Psoas muscle (tissue), 8 donors: ENCODE measurements at places on chromosomes 12 and 14. TPM values are rescaled to one million over a fixed set of nuclear protein-coding genes. Genes with fewer than 3 reads are reported as not detected.

Gene PMCH
- polyA plus RNA-seq, result not detected

Gene ATF7IP
- 5.8 TPM for polyA plus RNA-seq

Gene CLEC2A
- polyA plus RNA-seq, result not detected

GRCh38 chr12:19695244-19696098, 256.2 kb downstream of the AEBP2 start:
- DNase-seq, result no peak

GRCh38 chr14:71863049-71863448, 69.2 kb upstream of the RGS6 start:
- DNase-seq, result no peak

DNA sequence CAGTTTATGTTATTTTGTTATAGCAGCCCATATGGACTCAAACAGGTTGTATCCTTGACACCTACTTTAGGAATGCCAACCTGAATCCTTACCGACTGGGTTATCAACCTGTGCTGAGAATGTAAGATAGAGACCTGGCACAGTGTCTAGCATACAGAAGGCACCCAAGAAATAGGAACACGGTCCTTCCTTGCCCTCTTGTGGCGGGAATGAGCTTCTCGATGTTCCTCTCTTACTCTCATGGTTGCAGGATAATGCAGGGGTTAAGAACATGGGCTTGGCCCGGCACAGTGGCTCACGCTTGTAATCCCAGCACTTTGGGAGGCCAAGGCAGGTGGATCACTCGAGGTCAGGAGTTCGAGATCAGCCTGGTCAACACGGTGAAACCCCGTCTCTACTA, 6.5 kb downstream of the C12orf43 start:
- no peak for DNase-seq

GRCh38 chr14:95876761-95877538, at the start of gene TUNAR:
TUNAR (plus strand) TSS chr14:95876832.
- DNase-seq, result no peak

- DNase-seq, result no peak
These were observed 57.1 kb downstream of the PLBD1 start for GRCh38 chr12:14510574-14510973.

- DNase-seq, result no peak
These were observed 9.0 kb downstream of the GPR84 start for GRCh38 chr12:54355104-54355815.

DNA sequence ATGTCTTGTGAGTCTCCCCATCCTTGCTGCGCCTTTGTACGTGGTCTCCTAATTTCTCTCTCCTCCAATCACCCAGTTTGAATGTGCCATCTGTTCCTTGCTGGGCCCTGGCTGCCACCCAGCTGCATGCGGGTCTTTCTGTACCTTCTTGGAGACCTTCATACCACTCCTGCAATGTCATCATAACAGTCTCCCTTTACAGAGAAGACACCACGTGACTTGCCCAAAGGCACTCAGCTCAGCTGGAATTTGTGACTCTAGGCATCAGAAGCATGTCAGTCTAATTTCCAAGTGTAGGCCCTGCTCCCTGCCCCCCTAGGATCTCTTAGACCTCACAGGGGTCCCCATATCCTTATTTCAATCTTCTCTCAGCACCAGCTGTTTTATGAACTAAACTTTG, 284.2 kb downstream of the TTC8 start:
- no peak for DNase-seq
